Muscle of arm (tissue), 14 donors: ENCODE measurements at places on chromosomes 2 and 18.

GRCh38 chr2:200758341-200758740, 53.4 kb upstream of the BZW1 start:
- no peak for DNase-seq

DNA sequence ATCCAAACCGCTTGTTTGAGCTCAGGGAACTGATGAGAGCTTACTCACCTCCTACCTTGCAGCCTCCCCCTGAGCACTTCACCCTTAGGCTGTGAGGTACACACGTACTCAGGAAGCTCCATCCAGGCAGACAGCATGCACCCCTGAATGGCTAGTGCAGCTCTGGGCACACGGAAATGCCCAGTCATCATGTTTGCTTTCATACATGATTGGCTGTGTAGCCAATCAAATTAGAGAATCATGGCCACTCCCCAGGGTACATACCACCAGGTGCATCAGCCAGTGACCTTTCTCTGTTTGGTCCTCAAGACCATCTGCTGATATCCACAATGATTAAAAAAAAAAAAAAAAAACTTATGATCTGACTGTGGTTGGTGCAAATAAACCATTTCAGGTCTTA, 42.1 kb downstream of the RNF152 start:
- DNase-seq = no peak

DNA sequence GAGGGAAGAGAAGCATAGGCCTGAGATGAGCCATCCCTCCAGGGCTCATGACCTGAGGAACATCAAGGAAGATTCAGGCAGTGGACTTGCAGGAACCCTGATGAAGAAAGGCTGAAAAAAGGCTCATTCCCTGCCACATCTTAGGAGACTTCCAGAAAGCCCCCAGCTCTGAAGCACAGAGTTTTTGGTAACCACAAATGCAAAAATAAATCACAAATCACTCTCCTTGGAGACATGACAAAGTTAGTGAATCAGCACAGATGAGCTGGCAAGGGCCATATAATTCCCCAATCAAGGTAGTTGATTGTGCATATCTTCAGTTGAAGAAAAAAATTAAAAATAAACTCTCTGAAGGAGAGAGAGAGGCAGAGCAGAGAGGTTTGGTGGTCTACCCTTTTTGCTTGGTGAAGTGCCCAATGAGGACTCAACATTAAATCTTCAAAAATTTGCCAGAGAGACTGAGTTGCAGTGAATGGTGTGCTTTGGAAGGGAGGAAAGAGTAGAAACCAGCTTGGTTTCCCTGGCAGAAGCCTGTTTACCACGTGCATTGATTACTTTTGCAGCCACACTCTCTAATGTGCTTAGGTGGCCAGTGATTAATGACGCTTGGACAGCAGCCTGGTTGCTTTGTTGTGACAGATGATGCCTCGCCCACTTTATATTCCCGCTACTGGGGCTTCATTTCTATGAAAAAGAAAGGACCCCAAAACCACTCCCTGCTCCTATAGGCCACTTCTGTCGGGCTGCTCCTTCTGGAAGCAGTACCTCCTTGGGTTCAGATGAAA, 257.4 kb upstream of the SLC14A2 start:
- DNase-seq = no peak

GRCh38 chr2:18824325-18824790, 235.0 kb upstream of the NT5C1B start:
- no peak for DNase-seq

DNA sequence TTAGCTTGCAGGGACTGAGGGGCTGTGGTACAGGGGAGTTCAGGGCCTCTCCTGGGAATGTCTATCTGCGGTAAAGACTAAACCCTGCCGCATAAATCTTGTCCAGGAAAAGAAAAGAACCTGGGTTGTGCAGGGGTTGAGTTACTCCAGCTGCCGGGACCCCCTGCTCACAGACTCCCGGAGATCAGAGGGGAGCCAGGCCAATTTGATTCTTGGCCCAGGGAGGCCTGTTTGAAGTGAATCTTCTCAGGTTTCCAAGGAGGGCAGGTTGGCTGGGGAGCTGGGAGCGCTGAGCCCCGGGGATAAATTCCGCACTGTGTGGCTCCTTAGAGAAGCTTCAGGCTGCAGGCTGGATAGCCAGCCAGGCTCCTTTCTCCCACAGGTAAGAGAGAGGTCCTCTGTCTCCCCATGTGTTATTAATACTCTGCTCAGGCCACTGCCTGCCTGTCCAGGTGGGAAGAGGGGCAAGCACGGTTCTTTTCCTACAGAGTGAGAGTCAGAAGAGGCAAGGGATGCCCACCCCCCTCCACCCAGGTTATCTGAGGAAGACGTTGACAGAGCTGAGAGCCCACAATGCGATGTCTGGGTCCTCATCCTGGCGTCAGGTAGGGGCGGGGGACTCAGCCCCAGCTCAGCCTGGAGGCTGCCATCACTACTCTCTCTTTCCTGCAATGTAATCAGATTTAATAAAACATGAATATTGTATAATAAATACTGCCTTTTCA, 82.7 kb downstream of the LONRF2 start:
- DNase-seq = no peak

DNA sequence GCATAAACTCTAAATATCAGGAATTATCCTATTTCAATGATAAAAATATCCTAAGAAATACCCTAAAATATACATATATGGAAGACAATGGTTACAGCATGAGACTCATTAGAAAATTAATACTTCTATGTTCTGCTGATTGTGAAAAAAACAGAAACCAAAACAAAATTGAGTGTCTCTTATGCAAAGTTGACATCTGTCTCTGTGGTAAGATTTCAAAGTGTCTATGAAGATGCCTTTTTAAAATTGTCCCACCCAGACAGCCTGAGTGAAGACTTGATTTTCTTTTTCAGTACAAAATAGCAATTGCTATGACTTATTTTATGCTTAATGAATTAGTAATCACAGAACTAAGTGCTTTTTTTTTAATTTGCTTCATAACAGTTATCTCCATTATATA, 1368.4 kb upstream of the LRRTM1 start:
- no peak for DNase-seq
